H1 (cell line): ENCODE measurements at places on chromosomes 1 and 21.

- no peak overlapping the region for H3K4me3 ChIP-seq
- no peak for DNase-seq
- H3K27ac ChIP-seq: no peak overlapping the region
- no peaks in the 10 kb centered on the region for H3K36me3 ChIP-seq
Observed at GRCh38 chr1:97204468-97204867, 482.9 kb downstream of the PTBP2 start.

DNA sequence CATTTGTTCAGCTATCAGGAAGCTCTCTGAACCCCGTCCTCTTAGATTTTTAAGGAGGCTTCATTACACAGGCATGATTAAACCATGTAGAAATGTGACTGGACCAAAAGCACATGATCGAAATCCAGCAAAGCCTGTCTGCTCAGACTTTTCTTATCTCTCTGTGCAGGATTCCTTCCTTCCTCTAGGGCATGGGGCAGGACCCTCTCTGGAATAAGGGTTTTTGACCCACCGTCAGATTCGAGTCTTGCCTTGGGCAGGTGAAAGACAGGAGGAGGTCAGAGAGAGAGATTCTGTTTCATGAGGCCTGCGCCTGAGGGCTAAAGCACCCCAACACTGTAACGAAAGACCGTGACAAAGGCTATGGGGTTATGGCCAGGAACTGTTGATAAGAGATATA is 136.8 kb downstream of the RHOU start:
- no peak for DNase-seq
- no peak overlapping the region for H3K27ac ChIP-seq
- H3K36me3 ChIP-seq: no peaks in the 10 kb centered on the region
- no peak overlapping the region for H3K4me3 ChIP-seq

DNA sequence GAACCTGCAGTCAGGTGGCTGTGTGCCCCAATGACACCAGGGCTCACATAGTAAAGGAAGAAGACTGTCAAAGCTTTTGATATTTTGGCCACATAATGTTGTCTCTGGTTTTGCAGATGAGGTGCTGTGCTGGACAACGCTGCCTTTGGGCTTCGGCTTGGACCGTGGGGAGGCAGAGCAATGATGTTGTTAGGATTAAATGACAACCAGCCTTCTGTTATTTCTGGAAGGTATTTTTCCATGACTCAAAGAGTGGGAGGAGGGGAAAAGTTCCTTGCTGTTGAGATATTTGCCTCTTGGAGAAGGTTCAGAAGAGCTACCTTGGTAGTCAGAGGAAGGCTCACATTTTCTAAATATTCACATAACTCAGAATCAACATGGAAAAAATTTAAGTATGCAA is 187.3 kb upstream of the GALNT2 start:
- H3K4me3 ChIP-seq: no peak overlapping the region
- H3K27me3 ChIP-seq: no peaks in the 10 kb centered on the region
- no peaks in the 10 kb centered on the region for H3K4me1 ChIP-seq
- H3K36me3 ChIP-seq: no peaks in the 10 kb centered on the region
- H3K27ac ChIP-seq: no peak overlapping the region
- no peak for DNase-seq

DNA sequence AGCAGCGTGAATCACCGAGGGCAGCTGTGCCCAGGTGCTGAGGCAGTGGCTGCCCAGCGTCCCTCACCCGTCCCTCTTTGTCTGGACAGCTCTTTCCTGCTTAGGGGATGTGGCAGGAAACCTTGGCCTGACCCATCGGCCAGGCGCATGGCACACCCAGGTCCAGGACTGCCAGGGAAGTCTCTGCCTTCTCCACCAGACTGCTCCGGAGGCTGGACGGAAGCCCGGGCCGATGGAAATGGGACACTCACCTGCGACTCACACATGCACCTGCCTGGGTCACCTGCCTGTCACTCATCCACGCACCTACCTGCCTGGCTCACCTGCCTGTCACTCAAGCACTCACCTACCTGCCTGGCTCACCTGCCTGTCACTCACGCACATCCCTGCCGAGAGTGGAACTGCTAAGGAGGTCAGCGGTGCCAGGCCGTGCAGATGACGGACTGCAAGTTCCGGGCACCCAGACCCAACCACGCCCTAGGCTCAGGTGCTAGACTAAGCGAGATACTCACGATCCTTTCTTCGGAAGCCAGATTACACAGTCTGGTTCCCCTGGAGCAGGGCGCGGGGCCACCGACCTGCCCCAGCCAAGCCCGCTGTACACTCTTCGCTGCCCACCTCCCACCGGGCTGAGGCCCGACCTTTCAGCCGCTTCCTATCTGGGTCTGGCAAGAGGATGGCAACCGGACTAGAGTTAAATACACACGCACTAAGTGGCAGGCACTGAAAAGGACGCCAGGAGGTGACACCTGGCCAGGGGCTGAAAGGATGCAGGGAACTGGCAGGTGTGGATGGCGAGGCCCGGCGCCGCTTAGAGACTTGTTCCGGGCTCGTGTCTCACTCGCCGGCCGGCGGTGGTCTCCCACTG is 1.1 kb downstream of the UBE2J2 start:
- H3K27me3 ChIP-seq: no peaks in the 10 kb centered on the region
- no peak for DNase-seq
- no peaks in the 10 kb centered on the region for H3K4me1 ChIP-seq
- peaks cover 2% of the 10 kb centered on the region; the same call in 1 of the 2 replicates for H3K36me3 ChIP-seq
- H3K27ac ChIP-seq: no peak overlapping the region

GRCh38 chr1:6730880-6731279 is 29.3 kb upstream of the DNAJC11 start:
- 0 out of 2 replicates have a peak, but pooled peaks cover 2% of the 10 kb centered on the region for H3K27me3 ChIP-seq
- H3K27ac ChIP-seq: no peak overlapping the region
- no peaks in the 10 kb centered on the region for H3K36me3 ChIP-seq
- peaks cover 8% of the 10 kb centered on the region for H3K4me1 ChIP-seq
- no peak overlapping the region for H3K4me3 ChIP-seq
- no peak for DNase-seq

- H3K4me1 ChIP-seq: no peaks in the 10 kb centered on the region
- H3K36me3 ChIP-seq: peaks cover 15% of the 10 kb centered on the region
- H3K27ac ChIP-seq: no peak overlapping the region
- H3K27me3 ChIP-seq: no peaks in the 10 kb centered on the region
- H3K4me3 ChIP-seq: no peak overlapping the region
Observed at GRCh38 chr21:25760061-25760460, 25.3 kb downstream of the GABPA start.

DNA sequence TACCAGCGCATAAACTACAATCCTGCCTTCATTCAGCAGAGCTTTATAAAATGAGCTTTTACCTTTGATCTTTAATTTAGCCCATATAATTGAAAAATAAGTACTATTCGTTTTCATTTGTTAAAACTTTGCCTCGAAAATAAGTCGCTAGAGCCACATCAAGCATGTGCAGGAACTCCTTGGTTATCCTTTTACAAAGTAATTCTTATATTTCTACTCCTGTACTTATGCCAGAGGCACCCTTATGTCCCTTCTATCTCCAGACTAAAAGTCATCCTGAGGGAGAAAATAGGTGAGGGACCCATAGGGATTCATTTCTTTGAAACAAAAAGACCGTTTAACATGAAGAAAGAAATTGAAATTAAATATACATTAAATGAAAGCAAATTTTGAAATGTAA is 278.2 kb upstream of the C1orf105 start:
- no peaks in the 10 kb centered on the region for H3K27me3 ChIP-seq
- no peak overlapping the region for H3K4me3 ChIP-seq
- H3K27ac ChIP-seq: no peak overlapping the region
- H3K4me1 ChIP-seq: no peaks in the 10 kb centered on the region

DNA sequence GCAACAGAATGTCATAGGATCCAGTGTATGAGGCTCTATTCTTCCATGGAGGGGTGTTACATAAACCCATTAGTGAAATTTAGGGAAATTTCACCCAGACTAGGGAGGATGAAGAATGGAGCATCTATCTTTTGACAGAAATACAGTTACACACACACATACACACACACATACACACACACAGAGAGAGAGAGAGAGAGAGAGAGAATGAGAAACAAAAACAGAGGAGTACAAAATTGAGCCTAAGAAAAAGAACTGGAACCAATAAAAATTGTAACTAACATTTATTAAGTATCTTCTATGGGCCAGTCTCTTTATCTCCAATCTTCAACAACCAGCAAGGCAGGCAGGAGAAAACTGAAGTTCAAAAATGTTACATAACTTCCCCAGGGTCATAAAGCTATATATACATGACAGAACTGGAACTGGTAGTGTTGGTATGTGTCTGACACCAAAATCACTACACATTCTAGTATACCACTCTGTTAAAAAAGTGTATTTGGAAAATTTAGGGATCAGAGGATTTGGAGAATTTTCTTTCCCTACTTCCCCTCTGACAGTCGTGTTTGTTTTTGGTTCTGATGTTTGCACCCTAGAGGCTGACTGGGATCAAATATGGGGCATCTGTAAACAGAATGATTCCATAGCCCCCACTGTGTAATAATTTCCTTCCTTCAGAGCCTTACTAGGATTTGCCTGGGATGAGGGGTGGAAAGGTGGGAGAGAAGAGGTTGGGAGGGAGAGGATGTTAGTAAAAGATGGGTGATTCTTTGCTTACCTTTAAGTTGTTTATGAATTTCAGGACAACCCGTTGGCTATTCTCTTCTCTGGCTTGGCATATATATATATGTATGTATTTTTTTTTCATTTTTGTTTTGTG is 1.0 kb upstream of the ZFYVE9 start:
- no peak for DNase-seq
- no peaks in the 10 kb centered on the region for H3K36me3 ChIP-seq
- no peaks in the 10 kb centered on the region for H3K4me1 ChIP-seq
- H3K4me3 ChIP-seq: no peak overlapping the region

DNA sequence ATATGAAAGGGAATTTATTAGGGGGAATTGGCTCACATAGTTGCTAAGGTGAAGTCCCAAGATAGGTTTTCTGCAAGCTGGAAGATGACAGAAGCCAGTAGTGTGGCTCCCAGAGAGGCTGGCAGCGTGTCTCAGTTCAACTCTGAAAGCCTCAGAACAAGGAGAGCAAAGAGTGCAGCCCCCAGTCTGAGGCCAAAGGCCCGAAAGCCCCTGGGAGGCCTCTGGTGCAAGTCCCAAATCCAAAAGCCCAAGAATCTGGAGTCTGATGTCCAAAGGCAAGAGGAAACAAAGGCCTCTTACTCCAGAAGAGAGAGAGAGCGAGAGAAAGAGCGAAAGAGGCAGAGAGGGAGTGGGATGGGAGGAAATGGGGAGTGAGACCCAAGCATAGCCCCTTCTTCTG is 18.3 kb downstream of the KCNA2 start:
- no peaks in the 10 kb centered on the region for H3K4me1 ChIP-seq
- H3K36me3 ChIP-seq: no peaks in the 10 kb centered on the region
- no peak overlapping the region for H3K27ac ChIP-seq
- peaks cover 3% of the 10 kb centered on the region; the same call in 1 of the 2 replicates for H3K27me3 ChIP-seq
- H3K4me3 ChIP-seq: no peak overlapping the region

DNA sequence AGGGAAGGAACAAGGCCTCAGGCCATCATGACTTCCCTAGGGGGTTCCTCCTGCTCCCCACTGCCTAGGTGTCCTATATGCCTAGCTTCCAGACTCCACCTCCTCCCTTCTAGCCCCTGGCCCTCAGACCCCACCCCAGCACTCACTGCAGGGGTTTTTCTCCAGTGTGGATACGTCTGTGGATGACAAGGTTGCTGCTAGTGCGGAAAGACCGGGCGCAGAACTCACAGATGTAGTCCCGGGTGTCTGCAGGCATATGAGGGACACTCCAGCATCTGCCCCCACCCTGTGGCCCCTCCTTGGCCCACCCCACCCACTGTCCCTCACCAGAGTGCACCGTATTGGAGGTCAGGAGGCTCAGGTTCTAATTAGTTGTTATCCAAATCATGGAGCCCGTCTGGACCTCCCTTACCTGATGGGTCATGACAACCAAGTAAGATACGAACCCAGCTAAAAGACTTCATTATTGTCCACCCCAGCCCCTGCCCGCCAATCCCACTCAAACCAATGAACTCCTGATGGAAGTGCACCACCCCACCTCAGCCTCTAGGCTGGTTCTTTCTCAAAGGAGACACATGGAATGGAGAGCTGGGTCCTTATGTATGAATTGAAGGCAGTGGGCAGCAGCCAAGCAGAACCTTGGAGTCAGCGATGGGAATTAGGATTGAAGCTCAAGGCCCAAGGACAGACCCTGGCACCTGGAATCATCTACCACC is 8.2 kb downstream of the ZNF692 start:
- no peak overlapping the region for H3K27ac ChIP-seq
- DNase-seq: no peak
- no peaks in the 10 kb centered on the region for H3K27me3 ChIP-seq
- peaks cover 10% of the 10 kb centered on the region for H3K36me3 ChIP-seq

DNA sequence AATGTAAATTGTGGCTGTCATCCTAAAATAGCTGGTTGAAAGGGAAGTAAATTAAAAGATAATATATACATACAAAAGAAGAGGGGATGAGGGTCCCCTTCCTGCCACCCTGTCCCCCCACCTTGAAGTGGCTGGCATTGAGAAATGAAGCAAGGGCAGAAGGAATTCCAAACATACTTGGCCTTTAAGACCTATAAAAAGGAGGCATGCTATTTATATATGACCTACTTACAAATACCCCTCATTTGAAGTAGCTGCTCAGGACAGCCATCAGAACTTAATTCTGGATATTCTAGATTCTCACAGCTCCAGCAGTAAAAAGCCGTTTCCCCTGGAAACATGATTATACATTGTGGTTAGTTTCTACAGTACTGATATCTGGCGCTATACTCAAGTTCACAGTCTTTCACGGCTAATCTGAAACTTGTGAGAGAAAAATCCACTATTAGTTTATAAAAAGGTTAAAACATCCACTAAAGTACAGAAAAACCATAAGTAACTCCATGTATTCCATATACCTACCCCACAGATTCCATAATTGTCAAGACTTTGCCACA is 9.6 kb upstream of the MAP10 start:
- no peaks in the 10 kb centered on the region for H3K4me1 ChIP-seq
- H3K27ac ChIP-seq: no peak overlapping the region
- H3K27me3 ChIP-seq: no peaks in the 10 kb centered on the region
- H3K4me3 ChIP-seq: no peak overlapping the region
- no peaks in the 10 kb centered on the region for H3K36me3 ChIP-seq

- H3K27ac ChIP-seq: no peak overlapping the region
- H3K36me3 ChIP-seq: no peaks in the 10 kb centered on the region
- H3K4me1 ChIP-seq: 0 out of 2 replicates have a peak, but pooled peaks cover 2% of the 10 kb centered on the region
Observed at GRCh38 chr1:234321231-234321630, 52.0 kb upstream of the COA6 start.
